Glomerular endothelial cell (primary cell): ENCODE measurements at places on chromosomes 11 and 22. TPM values are rescaled to one million over a fixed set of nuclear protein-coding genes. Genes with fewer than 3 reads are reported as not detected.

Gene SHANK3
- 51.9 and 103 TPM in 2 replicates for total RNA-seq

Gene NRXN2
- not detected in 2 replicates for total RNA-seq

Gene FAM83F
- total RNA-seq, result 0.05 and 0.18 TPM in 2 replicates

Gene BTG4
- total RNA-seq, result not detected in 2 replicates

Gene BAIAP2L2
- total RNA-seq, result 0.24 and 0.93 TPM in 2 replicates

Gene PNPLA5
- total RNA-seq, result not detected in 2 replicates

Gene TRIM51
- total RNA-seq, result not detected in 2 replicates

Gene KCNK7
- 0.58 TPM in 1 of 2 replicates, not detected in the other for total RNA-seq

Gene CD3D
- total RNA-seq, result not detected in 2 replicates

Gene CSF2RB
- total RNA-seq, result 3.6 and 19.8 TPM in 2 replicates

Gene MMP27
- total RNA-seq, result not detected in 2 replicates

Gene RNF26
- total RNA-seq, result 14.4 and 19.4 TPM in 2 replicates

Gene MAPK12
- total RNA-seq, result 72.5 and 74.8 TPM in 2 replicates

Gene OR52I1
- not detected in 2 replicates for total RNA-seq

Gene TPBGL
- total RNA-seq, result 1.3 and 1.6 TPM in 2 replicates

Gene TH
- 0.23 TPM in 1 of 2 replicates, not detected in the other for total RNA-seq

Gene GDPD4
- not detected in 2 replicates for total RNA-seq

Gene VSIG10L2
- total RNA-seq, result not detected in 2 replicates

Gene ASCC2
- total RNA-seq, result 40.3 and 57.2 TPM in 2 replicates

Gene CDCA5
- total RNA-seq, result 3.7 and 5.1 TPM in 2 replicates

Gene PHF21B
- not detected in 2 replicates for total RNA-seq

Gene KCTD14
- total RNA-seq, result 0.58 and 2.0 TPM in 2 replicates

Gene NRGN
- total RNA-seq, result 10.6 and 14.4 TPM in 2 replicates

Gene SGSM1
- total RNA-seq, result 0.18 TPM in 1 of 2 replicates, not detected in the other

Gene SCGB1A1
- total RNA-seq, result not detected in 2 replicates

Gene CCDC73
- total RNA-seq, result not detected in 2 replicates

Gene SOX6
- 0.24 and 0.29 TPM in 2 replicates for total RNA-seq

Gene HORMAD2
- total RNA-seq, result not detected in 2 replicates

Gene POU2AF2
- total RNA-seq, result not detected in 2 replicates

Gene RIMBP3B
- 0.06 TPM in 1 of 2 replicates, not detected in the other for total RNA-seq

Gene SLC22A6
- total RNA-seq, result not detected in 2 replicates

Gene DUSP8
- 5.9 and 8.9 TPM in 2 replicates for total RNA-seq

Gene STX5
- 36.7 and 37.1 TPM in 2 replicates for total RNA-seq

Gene KRTAP5-1
- total RNA-seq, result not detected in 2 replicates

Gene FIBIN
- not detected in 2 replicates for total RNA-seq

Gene ANO5
- 0.35 and 0.58 TPM in 2 replicates for total RNA-seq

Gene DTX4
- total RNA-seq, result 1.2 and 1.8 TPM in 2 replicates

Gene PYGM
- total RNA-seq, result not detected in 2 replicates

Gene TBX10
- not detected in 2 replicates for total RNA-seq

Gene OR5B21
- not detected in 2 replicates for total RNA-seq

Gene TREH
- not detected in 2 replicates for total RNA-seq

Gene RASL10A
- 0.10 and 0.93 TPM in 2 replicates for total RNA-seq

Gene CDC42BPG
- 0.44 and 0.64 TPM in 2 replicates for total RNA-seq

Gene SLC37A2
- 0.70 and 6.9 TPM in 2 replicates for total RNA-seq

Gene ALDH3B2
- total RNA-seq, result not detected in 2 replicates
